ENCODE measurements at places on chromosomes 12 and 14. TPM values are rescaled to one million over a fixed set of nuclear protein-coding genes. Genes with fewer than 3 reads are reported as not detected.

TMEM253 gene
- polyA plus RNA-seq, result 0.05 TPM

DNA sequence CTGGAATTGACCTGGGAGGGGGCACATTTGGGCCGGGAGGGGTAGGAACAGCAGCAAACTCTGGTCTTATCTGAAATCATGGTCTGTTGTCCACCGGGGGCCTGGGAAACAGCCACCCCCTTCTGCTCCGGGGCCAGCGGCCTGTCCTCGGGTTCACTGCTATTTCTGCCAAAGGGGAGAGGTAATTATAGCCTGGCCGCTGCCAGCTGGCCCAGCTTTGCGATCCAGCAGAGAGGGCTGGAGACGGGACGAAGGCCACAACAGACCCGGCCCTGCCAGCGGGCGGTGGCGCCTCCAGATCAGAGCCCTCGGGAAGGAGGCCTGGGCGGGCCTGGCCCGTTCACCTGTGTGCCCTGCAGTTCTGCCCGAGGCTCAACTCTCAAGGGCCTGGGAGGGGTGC lies at the start of gene C14orf180:
TSS of gene C14orf180 (plus strand) at position 258 of the 400 bp plus-strand sequence. CDS start 6,667 bp downstream, outside the sequence.
- H3K27ac ChIP-seq, result no peak within 1 kb of the TSS
- no peak within 1 kb of the TSS for H3K4me3 ChIP-seq
- no peak for DNase-seq
- H3K36me3 ChIP-seq, result no peaks in the 10 kb centered on the region

GRCh38 chr12:132089407-132089910 lies 54.7 kb downstream of the DDX51 start:
- no peak for DNase-seq
- H3K4me3 ChIP-seq, result no peak overlapping the region
- H3K36me3 ChIP-seq, result peaks cover 3% of the 10 kb centered on the region
- peaks cover 8% of the 10 kb centered on the region for H3K4me1 ChIP-seq

TAS2R19 gene
- 0.29 TPM for polyA plus RNA-seq

- no peak for DNase-seq
- no peaks in the 10 kb centered on the region for H3K36me3 ChIP-seq
- H3K27ac ChIP-seq, result no peak overlapping the region
- H3K4me3 ChIP-seq, result no peak overlapping the region
Measured at GRCh38 chr12:125772403-125772802, 707.2 kb downstream of the AACS start.

DNA sequence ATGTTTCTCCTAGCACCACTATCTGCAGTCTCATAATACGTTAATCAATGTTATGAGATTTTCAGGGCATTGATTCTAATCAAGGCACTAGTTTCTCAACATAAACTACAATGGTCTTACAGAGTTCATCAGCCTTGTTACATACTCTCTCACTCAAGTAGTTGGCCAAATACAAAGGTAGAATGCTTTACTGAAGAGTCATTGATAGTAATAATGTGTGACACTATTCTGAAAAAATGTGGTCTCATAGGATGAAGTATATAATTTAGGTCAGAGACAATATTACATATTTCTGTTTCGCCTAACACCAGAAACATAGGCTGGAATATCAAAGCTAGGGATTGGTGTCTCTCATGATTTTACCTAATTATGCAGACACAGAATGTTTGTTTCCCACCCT lies 35.2 kb upstream of the MDGA2 start:
- no peak for DNase-seq
- no peak overlapping the region for H3K4me3 ChIP-seq
- no peaks in the 10 kb centered on the region for H3K4me1 ChIP-seq

- no peaks in the 10 kb centered on the region for H3K36me3 ChIP-seq
- no peak for DNase-seq
- no peaks in the 10 kb centered on the region for H3K27me3 ChIP-seq
- no peak overlapping the region for H3K27ac ChIP-seq
- H3K4me1 ChIP-seq, result no peaks in the 10 kb centered on the region
Measured at GRCh38 chr14:84961637-84962036, 568.3 kb upstream of the FLRT2 start.

DNA sequence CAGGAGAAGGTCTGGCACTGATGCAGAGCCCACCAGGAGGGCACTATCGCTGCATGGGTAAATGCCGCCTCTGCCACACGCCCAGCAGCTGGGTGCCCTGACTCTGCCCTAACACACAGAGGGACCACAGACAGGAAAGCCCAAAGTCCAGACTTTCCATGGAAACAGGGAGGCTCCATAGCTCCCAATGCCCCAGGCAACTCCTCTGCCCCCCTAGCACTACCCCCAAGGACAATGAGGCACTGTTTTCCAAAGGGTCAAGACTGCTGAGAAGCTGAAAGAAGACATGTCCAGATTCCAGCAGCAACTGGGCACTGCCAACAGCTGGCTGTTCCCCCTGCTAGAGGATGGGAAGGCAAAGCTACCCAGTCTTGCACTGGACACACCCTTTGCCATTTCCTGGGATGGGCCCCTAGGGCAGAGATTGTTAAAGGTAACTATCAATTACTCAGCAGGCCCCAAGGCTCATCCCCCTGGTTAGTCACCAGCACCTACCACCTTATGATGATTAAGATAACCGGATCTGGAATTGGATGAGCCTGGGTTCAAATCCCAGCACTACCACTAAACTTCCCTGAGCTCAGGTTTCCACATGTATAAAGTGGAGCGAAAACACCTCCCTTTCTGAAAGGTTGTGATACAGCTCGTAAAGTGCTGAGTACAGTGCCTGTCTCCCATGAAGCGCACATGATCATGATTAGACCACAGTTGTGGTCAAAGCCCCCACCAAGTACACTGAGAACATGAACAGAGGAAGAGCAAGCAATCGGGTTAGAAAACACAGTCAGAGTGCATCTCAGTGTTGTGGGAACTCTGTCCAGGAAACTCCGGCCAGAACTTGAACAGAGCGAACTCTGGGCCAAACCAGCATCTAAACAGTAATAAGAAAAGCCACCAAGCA lies 3.3 kb downstream of the PXN start:
- peak overlapping the region; percentile 92 for H3K4me3 ChIP-seq
- H3K4me1 ChIP-seq, result peaks cover 88% of the 10 kb centered on the region
- DNase-seq, result no peak
- H3K27me3 ChIP-seq, result no peaks in the 10 kb centered on the region
- H3K27ac ChIP-seq, result peak overlapping the region; percentile 85
- no peaks in the 10 kb centered on the region for H3K36me3 ChIP-seq
